ENCODE measurements at places on chromosomes 11 and 22. TPM values are rescaled to one million over a fixed set of nuclear protein-coding genes. Genes with fewer than 3 reads are reported as not detected.
A peak's percentile ranks its signal among the peaks of the same experiment; 100 is the strongest.

DNA sequence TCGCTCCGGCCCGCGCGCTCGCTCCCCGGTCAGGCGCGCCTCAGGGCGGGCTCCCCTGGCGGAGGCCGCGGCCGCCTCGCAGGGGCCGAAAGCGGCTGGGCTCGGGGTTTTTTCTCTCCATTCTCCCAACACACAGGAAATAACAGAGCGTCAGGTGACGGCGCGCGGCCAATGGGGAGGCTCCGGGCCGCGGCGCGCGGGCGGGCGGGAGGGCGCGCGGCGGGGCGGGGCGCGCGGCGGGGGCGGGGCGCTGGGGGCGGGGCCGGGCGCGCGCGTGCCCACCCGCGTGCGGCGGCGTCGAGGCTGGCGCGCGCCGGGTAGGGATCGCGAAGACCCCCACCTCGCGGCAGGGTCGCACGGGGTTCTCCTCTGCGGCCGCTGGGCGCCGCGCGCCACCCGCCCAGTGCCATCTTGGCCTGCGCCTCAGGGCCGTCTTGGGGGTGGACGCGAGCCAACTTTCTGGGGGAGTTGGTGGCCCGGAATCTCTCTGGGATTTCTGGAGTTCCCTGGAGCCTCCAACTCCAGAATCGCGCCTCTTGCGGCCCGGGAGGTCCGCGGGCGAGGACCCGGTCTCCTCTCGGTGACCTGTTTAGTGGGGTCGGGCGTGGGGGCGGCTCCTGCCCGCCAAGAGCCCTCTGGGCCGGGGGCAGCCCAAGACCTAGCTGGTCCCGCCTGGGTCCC, at the start of gene TCF20:
Gene TCF20, minus strand, starts transcription at position 144 of the 681 bp plus-strand sequence. CDS start 55,348 bp downstream, outside the sequence.
- DNase-seq = peak; percentile 89

DNA sequence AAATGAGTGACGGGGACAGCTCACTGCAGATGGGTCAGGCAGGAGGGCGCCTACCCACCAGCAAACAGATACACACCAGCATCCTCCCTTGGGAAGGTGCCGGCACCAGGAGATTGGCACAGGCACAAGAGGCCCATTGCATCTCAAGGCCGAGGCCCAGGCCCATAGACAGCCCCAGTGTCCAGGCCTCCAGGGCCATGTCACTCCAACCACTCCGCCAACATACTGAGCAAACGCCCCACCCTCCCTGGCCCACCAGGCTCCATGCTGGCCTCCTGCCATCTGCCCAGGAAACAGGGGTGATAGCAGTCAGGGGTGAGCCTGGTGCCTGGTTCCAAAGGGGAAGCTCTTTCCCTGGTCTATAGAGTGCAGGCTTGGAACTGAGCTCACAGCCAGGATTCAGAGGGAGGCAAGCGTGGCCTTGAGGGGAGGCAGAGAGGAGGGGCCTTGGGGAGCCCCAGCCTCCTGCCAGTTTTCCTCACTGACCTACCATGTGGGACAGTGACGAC, 34.7 kb downstream of the PISD start:
- DNase-seq = no peak

DNA sequence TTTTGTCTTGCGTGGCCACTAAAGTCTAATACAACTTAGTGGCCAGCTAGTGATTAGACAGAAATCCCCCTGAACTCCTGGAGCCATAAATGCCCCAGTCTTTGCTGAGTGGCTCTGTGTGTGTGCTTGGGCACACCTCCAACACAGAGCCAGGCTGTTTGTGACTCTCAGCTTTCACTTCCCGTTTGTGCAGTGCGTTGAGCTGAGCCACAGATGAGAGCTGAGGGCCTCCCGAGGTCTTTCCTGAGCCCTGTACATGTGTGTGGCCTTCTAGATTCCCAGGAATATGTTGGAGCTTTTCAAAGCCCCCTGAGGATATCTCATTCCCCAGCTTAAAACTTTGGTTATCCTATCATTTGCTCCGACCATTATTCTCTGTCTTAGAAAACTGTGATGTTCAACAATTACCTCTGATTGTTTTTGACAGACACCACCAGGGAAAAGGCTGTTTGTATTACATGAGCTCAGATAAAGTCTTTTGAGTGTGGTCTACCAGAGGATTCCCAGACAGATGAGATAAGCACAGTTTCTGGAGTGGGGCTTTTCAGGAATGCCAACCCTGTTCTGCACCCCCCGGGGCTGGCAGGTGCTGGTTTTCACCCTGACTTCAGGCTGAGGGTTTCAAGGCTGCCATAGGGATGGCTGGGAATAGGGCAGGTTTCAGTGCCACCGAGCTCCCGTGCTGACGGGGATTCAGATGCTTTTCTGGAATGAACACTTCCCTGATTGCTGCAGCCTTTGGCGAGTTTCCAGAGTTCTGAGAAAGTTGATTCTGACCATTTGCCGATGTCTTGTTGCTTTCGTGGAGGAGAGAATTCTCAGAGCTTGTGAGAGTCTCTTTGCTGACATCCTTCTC, 23.8 kb downstream of the IGHMBP2 start:
- peak; percentile 23 for DNase-seq

DNA sequence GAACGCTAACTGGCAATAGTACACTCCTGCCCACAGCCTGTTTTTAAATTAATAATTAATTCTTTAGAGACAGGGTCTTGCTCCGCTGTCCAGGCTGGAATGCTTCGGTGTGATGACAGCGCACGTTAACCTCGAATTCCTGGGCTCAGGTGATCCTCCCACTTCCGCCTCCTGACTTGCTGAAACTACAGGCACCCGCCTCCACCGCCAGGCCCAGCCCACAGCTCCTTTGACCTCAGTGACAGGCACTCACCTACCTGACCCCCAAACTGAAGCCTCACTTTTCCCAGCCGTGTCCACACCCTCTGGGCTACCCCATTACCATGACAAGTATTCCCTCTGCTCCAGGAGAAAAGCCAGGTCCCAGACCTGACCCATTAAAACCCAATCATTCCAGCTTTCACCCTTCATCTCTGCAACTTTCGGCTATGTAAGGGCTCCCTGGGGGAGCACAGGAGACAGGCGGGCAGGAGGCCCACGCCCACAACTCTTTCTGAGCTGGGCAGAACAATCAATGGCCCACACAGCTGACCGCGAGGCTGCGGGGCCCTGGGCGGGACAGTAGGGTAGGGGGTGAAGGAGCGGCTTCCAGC, 730 bp downstream of the LMNTD2 start:
- peak; percentile 26 for DNase-seq

DNA sequence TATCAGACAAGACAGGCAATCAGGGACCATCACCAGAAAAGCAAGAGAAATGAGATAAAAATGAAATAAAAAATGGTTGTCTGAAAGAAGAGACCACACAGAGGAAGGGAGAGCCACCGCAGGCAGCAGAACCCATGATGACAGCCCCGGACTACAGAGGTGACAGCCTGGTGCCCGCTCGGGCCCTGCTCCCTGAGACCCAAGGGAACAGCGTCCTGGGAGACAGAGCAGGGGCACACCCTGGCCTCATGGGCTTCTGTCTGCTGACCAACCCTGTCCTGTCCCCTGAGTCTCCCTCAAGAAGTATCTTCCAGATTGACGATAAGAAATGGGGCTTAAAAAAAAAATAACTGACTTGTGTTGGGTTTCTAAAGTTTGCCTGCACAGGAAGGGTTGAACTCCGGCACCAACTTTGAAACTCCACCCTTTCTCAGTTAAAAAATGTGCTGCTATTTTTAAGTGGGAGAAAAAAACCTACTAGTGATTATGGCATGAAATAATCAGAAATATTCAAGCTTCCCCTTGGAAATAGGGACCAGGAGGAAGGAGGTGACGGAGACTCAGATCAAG, 70.1 kb upstream of the TTLL12 start:
- no peak for DNase-seq

- no peak for DNase-seq
These were observed 4.1 kb upstream of the PLAAT2 start for GRCh38 chr11:63567044-63567840.

GRCh38 chr11:58928691-58929090, 10.6 kb upstream of the GLYATL1 start:
- DNase-seq = no peak

Gene OMP
- total RNA-seq = not detected

Gene CBLIF
- not detected for total RNA-seq

Gene INS
- total RNA-seq = 0.67 TPM

Gene TEF
- total RNA-seq = 7.2 TPM

Gene SHANK2
- total RNA-seq = 0.32 TPM

Gene OR5M3
- total RNA-seq = not detected

Gene PLAAT5
- total RNA-seq = 1.4 TPM

Measured in heart left ventricle (tissue), 16 donors.